ENCODE measurements at places on chromosomes 11 and 22.

DNA sequence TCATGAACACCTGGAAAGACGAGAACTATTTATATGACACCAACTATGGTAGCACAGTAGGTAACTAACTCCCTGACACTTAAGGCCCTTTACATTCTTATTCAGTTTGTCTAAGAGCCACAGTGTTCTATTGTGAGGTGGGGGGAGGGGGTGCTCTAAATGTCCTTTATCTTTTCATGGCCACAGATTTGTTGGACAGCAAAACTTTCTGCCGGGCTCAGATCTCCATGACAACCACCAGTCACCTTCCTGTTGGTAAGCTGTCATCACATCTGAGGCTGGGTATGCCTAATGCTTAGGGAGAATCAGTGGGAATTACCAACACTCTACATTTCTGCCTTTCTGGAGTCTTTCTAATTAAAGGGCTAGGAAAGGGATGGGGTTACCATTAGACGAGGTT is 30.7 kb downstream of the EHF start:
- DNase-seq = no peak

GRCh38 chr22:31094021-31094551 is 13.0 kb downstream of the SMTN start:
- no peak for DNase-seq

DNA sequence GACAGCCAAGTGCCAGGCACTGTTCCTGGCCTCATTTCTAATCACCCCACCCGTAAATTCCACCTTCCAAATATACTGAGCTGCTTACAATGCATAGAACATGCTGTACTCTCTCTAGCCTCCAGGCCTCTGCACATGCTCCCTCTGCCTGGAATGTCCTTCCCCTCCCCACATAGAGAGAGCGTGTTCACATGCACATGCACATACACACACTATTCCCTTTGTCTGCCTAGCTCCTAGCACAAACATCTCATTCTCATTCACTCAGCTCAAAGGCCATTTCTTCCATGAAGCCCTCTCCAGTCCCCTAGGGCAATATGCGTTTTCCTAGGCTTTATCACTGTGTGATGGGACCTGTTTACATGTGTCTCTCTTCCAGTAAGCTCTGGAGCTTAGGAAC is 144.6 kb downstream of the WT1 start:
- no peak for DNase-seq

- DNase-seq = no peak
Measured at GRCh38 chr11:134440851-134441250, 28.8 kb upstream of the B3GAT1 start.

DNA sequence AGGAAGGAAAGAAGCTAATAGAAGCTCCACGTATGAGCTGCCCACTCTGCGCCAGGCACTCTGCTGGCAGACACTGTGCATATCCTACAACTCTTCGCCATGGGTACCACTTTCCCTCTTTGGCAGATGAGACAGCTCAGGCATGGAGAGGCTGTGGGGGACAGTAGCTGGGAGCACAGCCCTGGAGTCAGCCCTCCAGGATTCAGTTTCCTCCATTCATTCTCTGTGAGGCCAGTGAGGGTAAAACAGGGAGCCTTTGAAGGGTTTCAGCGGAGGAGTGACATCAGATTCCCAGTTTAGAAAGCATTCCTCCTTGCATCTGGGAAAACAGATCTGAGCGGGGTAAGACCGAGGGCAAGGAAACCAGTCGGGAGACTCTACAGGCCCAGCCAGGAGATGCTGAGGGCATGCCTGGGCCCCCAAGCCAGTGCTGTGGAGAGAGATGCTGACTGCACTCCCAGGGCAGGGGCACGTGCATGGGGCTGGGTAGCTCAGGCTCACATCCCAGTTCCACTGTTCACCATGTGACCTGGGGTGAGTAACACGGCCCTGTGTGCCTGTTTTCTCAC is 58.3 kb upstream of the EMID1 start:
- no peak for DNase-seq

DNA sequence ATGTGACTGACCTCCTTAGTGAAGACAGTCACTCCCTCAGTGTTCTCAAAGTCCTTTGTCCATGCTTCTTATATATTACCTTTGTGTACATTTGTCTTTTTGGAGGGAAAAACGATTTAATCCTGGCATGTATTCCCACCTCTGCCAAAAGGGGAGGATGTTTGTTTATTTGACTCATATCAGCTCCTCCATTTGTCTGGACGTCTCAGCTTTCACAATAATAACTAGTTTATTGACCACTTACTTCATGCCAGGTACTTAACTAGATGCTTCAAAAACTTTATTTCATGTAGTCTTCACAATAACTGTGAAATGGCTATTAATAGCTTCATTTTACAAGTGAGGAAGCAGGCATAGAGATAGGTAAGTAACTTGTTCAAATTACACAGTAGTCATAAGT is 5.3 kb downstream of the TBCEL start:
- DNase-seq = no peak

DNA sequence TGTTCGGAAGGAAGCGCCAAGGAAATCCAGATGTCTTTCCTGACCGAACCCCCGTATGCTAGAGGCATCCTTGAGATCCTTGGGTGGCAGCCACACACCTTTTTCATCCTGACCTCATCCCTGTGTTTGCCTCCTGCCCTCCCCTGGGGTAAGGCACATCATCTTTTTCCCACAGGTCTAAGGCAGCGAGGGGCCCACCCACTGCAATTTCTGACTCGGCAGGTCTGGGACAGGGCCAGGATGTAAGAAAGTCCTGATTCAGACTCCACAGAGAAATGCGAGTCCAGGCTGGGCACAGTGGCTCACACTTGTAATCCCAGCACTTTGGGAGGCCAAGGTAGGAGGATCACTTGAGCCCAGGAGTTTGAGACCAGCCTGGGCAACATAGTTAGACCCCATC is 10.5 kb downstream of the ZMAT5 start:
- DNase-seq = no peak

DNA sequence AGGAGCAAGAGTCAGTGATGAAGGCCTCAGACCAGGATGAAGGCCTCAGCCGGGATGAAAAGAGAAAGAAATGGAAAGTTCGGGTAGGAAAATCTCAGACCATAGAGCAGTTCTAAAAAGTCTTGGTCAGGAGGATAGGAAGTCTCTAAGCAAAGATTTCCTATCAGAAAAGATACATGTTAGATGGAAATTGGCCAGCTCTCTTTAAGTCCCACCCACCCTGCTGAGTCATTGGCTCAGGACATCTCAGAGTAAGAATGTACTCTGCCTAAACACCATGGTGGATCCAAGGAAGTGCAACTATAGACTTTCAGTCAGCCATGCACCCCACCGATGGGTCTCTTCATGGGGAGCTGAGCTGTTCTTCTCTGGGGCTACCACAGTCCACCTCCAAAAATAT is 4.4 kb downstream of the OR8B3 start:
- DNase-seq = no peak

DNA sequence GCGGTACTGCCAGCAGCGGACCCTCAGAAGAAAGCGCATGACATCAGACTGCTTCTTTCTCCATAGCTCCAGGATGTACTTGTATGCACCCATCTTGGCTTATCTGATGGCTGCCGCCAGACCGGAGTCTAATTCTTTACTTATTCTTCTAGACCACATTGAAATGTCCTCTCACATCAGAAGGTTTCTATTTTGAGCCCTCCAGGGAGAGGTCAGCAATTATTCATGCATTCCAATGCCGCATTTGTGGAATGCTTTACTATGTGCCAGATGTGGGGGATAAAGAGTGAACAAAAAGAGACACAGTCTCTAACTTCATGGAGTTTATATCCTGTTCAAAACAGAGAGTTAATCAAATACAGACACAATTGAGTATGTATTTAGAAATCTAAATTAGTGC is 230.1 kb downstream of the MIAT start:
- peak; percentile 85 for DNase-seq

DNA sequence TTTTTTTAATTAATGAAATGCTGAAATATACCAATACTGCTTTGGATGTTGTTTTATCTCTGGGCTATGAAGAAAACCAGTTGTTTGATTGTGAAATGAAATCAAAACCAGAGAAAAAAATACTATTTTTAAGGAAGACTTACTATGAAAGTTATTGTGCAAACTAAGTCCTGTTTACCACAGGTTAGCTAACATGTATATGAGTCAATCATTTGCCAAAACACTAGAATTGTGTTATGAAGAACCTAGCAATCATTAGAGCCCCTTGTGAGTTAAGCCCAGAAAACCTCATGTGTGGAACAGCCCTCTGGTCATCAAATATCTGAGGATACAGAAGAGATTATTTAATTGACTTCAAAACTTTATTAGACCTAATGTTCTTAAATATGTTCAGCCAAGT is 83.7 kb downstream of the FAT3 start:
- no peak for DNase-seq

- no peak for DNase-seq
Measured at GRCh38 chr22:37410174-37411055, 16.9 kb downstream of the ELFN2 start.

GRCh38 chr11:43905813-43906241 is 25.2 kb downstream of the ALKBH3 start:
- DNase-seq = no peak

DNA sequence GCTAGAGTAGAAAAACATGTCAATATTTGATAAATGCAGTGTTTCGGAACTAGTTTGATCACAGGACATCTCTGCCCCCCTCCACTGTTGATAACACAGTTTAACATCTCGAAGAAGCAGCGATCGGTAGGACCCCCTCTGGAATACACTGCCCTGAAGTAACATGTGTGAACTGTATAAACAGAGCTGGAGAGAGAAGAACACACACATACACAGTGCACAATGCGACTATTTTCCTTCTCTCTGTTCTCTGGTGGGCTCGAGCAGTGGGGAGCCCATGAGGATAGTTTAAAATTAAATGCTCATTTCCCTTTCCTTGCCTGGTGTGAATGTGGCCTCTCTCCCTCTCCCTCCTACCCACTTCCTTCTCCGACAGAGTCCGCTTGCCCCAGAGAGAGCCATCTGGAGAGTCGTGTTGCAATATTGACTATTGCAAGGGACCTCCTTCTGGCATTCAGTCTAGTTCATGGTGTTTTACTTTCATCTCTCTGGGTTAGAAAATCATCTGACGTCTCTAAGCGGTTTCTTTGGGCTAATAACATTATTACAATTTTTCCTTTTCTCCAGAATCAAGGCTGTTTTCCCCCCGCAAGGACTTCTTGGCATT is 51.6 kb upstream of the BARX2 start:
- DNase-seq = peak; percentile 2

DNA sequence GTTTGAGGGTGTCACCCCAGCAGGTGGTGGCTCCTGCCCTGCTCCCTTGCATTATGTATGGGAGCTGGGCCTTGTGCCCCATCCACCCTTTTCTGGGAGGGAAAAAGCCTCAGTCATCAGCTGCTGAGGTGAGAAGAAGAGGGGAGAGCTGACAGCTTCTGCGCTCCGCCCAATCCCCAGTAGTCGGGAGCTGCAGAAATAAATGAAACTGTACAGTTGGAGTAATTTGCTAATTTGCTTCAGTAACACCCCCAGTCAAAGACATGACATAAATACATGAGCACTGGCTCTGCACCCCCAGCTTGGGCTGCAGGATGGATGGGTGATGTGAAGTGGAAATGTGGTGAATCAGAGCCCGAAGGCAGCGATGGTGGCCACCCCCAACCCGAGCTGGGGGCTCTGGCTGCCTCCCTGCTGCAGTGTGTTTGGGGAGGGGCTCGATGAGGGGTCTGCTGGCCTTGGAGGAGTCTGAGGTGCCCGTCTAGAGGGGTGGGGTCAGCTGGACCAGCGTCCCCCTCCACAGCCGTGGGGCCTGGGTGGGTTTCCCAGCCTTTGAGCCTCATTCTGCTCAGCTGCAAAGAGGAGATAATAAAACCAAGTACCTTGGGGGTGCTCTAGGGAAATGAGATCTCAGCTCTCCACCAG is 59.2 kb downstream of the MPPED1 start:
- no peak for DNase-seq

DNA sequence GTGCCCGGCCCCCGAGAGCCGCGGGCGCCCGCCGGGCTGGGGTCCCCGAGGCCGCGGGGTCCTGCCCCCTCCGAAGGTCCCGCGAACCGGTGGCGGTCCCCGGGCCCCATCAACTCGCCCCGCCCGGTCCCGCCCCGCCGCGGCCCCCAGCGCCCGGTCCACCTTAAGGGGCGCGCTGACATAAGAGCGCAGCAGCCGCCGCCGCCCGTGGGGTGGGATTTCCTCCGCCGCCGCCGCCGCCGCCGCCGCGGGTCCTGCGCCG is at the start of gene ZDHHC8:
TSS of gene ZDHHC8 (plus strand) at position 208 of the 262 bp plus-strand sequence. CDS start 144 bp downstream, outside the sequence.
- no peak for DNase-seq

DNA sequence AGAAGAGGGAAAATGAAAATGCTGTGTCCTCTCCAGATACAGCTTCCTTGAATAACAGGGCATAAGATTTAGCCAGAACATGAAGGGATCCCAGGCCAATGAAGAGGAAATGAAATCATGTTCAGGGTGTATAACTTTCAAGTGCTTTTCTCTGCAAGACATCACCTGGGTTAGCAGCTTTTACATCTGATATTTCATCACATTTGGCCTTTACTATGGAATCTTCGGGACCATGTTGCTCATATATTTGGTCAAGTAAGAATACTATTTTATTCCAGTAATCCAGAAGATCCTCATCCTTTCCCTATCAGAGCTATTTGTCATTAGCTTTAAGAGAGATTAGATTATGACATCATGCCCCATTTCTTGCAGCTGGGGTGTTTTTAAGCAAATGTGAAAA is 66.3 kb upstream of the OR5AK2 start:
- DNase-seq = no peak

DNA sequence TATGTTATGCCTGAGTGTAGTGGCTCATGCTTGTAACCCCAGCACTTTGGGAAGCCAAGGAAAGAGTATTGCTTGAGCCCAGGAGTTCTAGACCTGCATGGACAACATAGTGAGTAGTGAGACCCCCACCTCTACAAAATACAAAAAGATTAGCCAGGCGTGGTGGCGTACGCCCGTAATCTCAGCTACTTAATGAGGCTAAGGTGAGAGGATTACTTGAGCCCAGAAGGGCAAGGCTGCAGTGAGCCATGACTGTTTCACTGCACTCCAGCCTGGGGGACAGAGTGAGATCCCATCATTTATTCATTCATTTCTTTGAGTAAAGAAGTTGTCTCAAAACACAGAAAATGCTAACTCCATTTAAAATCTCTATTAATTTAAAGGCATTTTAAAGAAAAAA is 1061.6 kb downstream of the JRKL start:
- no peak for DNase-seq

DNA sequence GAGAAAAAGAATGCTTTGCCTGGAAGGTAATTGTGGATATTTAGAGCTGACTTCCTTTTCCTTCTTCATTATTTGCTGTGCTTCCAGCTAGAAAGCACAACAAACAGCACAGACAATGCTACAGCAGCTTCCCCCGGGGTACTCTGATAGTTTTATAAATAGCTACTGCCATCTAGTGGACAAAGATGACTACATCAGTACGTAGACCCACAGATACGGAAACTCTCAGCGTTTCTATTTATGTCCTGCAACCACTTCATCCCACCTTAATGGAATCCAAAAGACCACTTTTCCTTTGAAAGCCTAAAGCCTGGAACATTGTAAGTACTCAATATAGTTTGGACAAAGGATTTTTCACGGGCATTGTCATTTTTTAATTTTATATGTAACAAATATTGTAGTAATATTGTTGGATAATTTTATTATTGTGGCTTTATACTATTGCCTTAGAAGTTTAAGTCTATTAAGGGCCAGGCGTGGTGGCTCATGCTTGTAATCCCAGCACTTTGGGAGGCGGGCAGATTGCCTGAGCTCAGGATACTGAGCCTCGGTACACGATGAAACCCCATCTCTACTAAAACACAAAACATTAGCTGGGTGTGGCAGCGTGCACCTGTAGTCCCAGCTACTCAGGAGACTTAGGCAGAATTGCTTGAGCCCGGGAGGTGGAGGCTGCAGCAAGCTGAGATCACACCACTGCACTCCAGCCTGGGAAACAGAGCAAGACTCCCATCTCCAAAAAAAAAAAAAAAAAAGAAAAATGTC is 7.5 kb downstream of the HSPA8 start:
- peak; percentile 21 for DNase-seq

Measured in SJCRH30 (cell line).